CD4-positive, alpha-beta T cell treated with Interferon alpha-2 for 1 hour (primary cell): ENCODE measurements at places on chromosomes 1 and 21.

DNA sequence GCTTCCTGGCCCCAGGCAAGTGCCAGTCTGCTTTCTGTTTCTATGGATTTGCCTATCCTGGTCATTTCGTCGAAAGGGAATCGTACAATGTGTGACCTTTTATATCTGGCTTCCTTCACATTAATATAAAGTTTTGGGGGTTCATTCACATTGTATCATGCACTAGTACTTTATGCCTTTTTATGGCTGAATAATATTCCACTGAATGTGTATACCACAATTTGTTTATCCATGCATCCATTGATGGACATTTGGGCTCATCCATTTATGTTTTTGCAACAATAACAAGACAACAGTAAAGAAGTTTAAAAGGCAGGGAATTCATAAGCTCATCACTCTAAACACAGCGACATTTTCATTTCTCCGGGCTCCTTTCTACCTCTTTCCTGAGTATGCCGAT is 50.6 kb downstream of the SPSB1 start:
- no peak for DNase-seq

- DNase-seq, result no peak
Observed at GRCh38 chr21:36589352-36589971, 109.5 kb upstream of the SIM2 start.

DNA sequence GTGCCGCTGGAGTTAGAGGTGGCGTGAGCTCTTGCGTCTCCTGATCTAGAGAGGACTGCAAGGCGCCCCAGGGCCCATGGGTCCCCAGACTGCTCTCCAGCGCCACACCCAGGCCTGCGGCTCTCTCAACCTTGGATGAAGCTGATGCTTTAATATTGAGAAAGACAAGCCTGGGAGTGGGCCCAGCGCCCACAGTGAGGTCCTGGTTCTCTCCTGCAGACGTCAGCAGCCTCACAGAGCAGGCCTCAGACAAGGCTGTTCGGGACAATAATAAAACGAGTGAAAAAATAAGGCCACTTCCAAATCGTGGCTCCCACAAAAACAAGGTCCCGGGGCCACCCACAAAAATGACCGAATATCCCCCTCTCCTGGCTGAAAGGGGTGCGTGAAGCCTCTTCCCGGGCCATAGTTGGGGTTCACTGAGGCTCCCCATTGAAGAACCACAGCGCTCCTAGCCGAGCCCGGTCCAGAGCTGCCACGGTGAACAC is 6.0 kb upstream of the DNMT3L start:
- peak; percentile 45 for DNase-seq

DNA sequence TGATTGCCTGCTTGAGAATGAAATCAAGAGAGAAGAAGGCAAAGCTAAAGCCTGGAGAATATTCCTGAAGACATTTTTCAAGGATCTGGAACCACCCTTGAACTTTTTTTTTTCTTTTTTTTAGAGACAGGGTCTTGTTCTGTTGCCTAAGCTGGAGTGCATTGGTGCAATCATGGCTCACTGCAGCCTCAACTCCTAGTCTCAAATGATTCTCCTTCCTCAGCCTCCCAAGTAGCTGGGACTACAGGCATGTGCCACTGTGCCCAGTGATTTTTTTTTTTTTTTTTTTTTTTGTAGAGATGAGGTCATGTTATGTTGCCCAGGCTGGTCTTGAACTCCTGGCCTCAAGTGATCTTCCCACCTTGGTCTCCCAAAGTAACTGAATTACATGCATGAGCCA is 22.2 kb upstream of the IRF2BP2 start:
- no peak for DNase-seq

DNA sequence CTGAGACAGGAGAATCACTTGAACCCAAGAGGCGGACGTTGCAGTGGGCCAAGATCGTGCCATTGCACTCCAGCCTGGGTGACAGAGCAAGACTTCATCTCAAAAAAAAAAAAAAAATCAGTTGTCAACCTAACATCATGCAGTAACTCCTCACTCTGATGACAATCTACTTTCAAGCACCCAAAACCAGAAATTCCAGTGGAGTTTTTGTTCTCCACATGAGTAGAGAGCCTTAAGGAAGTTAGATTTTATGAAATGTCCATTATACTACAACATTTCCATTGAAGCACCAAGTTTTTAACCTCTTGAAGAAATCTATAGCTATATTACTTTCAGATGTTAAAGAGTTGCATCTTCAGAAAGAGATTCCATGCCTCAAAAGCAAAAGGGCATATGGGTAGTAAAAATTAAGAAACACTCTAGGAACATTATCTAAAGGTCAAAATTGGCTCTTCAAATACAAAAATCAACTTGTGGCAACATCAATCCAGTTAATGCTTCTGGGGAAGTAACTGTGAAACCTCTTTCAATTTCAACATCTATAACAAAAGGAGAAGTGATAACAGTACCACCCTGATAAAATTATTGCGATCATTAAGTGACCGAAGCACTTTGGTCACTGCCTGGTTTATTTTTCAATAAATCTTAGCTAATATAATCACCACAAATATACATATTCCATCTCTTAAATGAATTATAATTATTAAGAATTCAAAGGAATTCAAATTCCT is 7.7 kb downstream of the LPGAT1 start:
- DNase-seq, result no peak

DNA sequence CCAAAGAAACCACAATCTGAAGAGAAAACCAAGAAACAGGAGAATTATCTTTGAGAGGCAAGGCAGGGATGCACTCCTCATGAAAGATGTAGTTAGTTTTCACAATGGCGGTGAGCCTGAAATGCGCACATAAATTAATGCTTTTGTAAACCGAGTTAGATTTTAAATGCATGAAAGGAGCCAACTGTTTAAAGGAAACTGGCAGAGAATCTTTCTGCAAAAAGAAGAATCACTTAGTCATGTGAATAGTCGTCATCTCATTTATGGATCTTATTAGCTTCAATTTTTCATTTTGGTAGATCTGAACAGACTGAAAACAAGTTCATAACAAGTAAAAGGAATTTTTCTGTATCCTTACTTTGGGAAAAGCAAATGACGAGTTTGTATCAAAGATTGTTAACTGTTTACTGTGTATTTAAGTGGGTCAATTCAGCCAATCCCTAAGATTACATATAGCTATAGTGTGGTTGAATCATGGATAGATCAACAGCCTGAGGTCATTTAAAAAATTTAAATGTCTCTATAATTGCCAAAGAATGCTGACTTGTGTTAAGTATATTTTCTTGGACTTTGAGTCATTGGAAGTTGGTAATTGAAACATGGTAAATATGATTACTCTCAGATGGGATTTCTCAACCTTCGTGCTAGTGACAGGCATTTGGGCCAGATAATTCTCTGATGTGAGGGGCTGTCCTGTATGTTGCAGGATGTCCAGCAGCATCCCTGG is 226.6 kb upstream of the KAZN start:
- no peak for DNase-seq

DNA sequence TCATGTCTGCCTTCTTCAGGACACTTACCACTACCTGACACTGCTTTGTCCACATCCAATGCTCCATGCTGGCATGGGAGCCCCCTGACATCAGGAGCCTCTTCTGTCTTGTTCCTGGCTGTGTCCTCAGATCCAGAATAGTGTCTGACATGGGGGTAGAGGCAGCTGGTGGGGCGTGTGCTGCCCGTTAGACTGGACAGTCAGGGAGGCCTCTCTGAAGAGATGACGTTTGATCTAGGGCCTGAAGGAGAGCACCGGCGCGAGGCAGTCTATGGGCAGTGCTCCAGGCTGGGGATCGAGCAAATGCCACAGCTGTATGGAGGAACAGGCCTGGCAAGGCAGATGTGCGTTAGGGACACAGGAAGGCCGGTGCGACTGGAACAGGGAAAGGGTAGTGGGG is 16.6 kb downstream of the SLC9A1 start:
- DNase-seq, result no peak

- DNase-seq, result no peak
Observed at GRCh38 chr1:84489766-84490165, 10.7 kb downstream of the RPF1 start.

DNA sequence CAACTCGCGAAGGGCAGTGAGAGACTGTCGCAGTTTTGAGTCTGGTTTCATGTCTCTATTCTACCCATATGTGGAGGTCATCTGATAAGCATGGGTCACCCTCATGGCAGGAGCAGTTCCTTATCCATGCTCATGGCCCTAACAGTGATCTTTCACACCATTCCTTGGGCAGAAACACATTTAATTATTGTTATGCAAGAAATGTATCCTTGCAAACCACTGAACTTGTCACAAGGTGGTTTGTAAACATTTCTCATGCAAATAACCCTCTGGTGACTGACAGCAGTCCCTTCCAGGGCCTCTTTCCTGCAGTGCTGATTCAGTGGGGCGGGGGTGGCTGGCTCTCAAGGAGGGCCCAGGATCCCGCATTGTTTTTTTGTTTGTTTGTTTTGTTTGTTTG is 421.4 kb upstream of the RUNX1 start:
- no peak for DNase-seq

DNA sequence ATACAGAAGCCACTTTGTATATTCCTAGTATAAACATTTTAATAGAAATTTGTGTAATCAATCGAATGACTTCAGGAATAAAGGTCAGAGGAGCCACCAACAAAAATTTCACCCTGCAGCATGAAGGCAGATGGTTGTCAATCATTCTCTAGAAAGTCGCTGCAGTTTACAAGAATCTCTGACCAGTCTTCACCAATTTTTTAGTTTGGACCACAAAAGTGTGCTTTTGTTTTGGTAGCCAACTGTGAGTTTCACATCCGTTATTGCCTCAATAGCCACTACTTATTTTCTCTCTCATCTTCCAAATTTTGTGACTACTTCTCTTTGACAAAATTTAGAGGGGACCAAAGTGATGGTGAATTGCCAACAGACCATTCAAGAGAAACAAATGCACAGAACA is 1155.6 kb downstream of the AMY1C start:
- DNase-seq, result no peak

DNA sequence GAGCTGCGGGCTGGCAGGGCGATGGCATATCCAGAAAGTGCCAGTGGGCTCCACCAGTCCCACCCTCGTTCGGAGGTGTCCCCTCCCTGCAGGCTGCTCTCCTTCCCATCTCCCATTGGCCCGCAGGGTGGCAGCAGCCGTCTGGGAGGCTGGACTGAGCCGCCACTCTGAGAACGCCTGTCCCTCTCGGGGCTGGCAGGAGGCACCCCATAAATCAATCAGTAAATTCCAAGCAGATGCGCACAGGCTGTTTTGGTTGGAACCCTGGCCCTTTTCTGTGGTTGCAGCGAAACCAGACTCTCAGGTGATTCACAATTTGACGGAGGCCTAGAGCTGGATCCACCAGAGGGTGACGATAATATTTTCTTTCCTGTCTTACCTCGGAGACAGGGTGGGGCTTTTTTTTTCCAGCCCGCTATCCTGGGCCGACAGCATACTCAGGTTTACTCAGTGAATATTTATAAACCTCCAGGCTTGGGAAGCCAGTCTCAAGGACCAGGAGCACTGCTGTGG is 99.7 kb downstream of the GLIS1 start:
- no peak for DNase-seq

- no peak for DNase-seq
Observed at GRCh38 chr1:191320062-191320461, 838.2 kb upstream of the RGS18 start.

DNA sequence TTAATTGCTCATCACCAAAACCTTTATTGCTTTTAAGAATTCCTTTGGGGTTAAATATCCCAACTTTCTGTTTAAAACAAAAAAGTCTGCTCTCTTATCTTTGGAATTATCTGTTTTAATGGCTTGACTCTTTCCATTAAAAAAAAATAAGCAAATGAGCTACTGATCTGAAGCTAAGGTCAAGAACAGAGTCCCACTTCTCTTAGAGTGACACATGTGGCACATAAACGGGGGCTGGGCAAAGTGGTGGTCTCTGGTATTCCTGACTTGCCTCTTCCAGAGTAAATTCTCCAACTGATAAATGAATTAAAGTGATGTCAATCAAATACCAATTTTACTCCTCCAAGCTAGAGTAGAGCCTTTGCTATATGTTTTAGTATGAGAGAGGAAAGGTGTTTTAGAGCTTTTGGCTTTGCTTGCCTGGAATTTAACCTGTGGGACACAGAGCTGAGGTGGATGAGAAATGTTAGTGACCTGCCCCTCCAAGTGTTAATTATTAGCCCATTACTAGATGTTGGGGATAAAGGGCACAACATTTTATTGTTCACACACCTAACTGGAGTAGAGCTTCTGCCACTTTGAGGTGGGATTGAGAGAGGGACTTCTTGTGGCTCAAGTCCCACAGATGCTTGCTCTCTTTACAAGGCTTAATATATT is 864.0 kb downstream of the LRRIQ3 start:
- DNase-seq, result no peak

GRCh38 chr1:167565922-167566321 is 12.4 kb upstream of the CREG1 start:
- no peak for DNase-seq

DNA sequence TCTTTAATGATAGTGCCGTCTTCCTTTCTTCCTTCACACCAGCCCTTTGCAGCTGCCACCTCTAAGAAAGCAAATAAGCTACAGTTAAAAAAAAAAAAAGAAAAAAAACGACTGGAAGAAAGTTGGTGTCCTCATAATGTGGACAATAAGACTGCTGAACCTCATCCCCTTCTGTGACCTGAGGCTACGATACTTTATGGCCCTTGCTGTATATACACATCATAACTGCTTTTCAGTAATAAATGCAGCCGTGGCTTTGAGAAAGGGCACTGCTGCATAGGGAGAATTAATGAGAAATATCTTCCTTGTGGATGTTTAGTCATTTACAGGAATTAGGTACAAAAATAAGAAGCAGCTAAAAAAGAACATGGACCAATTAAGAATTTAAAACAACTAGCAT is 333.8 kb upstream of the ADGRL2 start:
- DNase-seq, result no peak

DNA sequence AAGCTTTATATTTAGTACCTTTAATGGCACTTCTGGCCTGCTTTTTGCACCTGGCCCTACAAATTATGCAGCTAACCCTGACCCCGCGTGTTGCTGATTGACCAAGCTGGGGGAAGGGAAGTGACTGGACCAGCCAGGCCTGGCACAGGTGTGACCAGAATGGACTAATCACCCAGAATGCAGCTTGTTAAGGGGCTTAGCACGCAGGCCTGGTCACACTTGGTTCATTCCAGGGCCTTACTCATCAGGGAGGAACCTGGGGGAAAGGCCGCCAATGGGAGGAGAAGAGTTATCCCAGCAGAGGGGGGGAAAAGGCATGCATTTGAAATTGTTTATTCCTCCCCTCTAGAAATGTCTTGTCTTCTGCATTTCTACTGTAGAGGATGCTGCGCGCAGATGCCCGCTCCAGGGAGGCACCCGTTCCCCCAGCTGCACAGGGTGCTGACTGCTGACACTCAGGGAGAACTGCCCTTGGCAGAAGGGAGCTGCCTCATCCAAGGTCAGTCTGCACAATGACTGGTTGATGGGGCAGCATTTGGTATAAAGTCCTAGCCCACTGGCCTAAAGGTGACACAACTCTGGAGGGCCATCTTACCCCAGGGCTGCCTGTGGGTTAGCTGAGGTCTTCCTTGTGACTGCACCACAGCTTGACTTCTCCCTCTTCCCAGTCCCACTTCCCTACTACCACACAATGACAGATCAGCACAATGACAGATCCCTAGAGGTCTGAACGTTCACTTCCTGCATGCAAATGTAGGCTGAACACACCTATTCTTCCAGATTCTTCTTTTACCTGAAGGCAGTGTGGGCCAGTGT is 29.0 kb downstream of the DHCR24 start:
- DNase-seq, result no peak
